ENCODE measurements at places on chromosomes 4 and X.
A peak's percentile ranks its signal among the peaks of the same experiment; 100 is the strongest.

- DNase-seq = peak; percentile 9
Observed at GRCh38 chr4:54746218-54746617, 88.5 kb downstream of the KIT start.

DNA sequence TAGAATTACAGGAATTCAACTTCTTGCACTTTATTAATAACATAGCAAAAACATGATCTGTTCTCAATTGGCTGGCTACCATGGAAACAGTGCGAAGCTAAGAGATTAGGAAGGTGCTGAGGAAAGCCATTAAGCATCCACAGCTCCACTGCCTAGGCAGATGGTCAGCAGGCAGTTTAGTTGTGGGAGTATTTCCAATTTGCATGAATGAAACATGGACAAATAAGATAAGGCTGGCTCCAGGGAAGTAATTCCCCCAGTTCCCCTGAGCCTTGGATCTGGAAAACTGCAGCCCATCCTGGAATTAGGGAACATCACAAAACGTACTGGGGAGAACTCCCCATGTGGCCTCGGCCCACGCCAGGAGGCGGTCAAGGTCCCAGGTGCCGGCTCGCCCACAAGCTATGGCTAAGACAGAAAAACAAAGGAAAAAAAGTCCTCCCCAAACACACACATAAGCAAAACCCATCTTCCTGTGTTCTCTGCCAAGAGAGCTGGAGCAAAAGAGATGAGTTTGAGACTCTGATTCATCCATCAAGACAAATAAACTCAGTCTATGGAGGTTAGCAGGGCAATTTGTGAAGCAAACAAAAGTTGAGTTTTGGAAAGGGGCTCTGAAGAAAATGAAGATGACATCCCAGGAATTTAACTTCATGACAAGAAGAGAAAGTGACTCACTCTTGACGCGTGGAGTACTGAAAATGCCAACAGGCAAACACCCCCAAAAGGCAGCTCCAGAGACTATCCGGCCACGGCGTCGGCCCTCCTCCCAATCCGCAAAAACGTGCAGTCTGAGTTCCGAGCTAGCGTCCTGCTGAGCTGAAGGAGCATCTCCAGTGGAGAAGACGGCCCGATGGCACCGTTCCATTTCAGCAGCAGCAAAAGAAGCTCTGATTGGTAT lies 45.1 kb downstream of the IGFBP7 start:
- DNase-seq = no peak

GRCh38 chrX:39416547-39417260 lies 615.4 kb downstream of the MID1IP1 start:
- no peak for DNase-seq

DNA sequence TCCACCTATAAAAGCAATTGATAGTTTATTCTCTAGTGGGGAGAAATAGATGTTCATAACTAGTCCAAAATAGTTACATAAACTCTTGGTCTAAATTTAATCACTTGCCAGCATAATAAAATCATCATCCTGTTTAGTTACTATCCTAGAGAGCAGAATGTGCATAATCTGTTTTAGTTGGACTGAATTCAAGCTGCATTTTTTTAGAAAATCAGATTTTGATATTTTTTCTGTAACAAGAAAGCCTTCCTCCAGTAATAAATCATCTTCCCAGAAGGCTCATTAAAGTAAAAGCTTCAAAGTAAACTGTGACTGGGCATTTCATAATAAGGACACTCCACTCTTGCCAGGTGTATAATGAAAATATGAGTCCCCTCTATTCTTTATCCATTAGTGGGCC lies 453.1 kb downstream of the TRAM1L1 start:
- no peak for DNase-seq

GRCh38 chrX:69015156-69015555 lies 150.1 kb downstream of the PJA1 start:
- no peak for DNase-seq

- no peak for DNase-seq
Observed at GRCh38 chrX:68421636-68422035, 11.7 kb downstream of the OPHN1 start.

GRCh38 chr4:109046471-109047201 lies 255.8 kb downstream of the COL25A1 start:
- no peak for DNase-seq

GRCh38 chr4:138262030-138262429 lies 19.9 kb upstream of the SLC7A11 start:
- no peak for DNase-seq

DNA sequence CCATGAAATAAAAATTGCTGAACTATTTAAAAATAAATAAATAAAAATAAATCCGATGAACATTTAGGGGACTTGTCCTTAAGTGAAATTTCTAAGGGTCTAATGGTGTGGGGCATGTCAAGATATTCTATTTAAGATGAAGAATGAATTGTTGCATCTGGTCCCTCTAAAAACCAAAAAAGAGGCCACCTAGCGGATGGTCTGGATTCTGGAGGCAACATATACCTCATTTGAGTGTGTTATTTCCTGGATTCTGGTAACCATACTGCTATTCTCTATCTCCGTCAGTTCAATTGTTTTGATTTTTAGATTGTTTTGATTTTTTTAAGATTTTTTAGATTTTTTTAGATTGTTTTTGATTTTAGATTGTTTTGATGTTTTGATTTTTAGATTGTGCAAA lies 28.3 kb downstream of the AGTR2 start:
- DNase-seq = no peak

DNA sequence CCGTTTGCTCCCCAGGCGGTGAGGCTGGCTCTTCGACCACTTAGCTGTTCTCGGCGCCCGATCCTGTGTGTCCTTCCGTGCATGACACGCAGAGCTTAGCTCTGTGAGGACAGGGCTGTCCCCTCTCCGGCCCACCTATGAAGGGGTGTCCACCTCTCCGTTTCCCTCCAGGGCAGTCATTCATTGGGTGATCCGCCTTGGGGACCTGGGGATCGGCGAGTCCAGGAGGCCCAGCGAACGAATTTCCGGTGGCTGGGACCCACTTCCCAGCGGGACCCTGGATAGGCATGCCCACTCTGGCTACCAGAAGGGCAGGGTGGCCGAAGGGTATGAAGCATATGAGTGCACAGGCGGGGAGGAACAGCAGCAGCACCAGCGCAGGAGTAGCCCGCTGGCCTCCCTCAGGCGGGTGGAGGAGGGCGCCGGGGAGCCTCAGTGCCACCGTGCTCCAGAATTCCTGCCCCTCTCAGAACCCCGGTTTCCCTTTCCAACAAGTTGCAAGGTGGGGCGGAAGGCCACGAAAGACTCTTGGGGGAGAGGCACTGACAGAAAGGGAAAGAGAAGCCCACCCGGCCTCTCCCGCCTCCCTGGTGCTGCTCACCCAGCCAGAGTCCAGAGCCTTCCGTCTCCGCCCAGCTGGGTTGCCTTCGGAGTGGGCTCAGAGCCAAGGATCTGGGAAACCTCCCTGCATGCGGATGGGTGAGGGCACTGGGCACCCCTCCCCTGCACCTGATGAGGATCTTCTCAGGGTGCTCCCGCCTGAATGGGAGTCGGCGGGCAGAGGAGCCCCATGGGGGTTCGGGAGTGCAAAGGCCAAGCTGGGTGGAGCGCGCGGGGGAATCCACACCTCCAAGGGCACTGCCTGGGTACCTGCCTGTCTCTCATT lies 8.6 kb downstream of the HMX1 start:
- no peak for DNase-seq

DNA sequence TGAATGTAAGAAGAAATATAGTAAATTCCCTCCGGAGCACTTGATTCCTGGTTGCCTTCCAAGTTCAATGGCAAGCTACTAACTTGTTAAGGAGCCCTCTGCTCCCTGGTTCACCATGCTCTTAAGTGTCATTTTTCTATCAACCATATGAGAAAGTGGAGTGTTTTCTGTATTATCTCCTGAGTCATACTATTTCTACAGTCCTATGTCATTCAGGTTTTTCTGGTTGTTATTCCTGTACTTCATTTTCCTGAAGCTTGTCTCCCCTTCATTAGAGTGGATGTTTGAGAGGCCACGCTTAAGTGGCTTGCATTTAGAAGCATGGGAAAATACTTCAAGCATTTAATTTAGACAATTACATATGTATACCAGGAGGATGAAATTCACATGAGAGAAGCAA lies 14.7 kb upstream of the EPGN start:
- DNase-seq = no peak

- no peak for DNase-seq
Observed at GRCh38 chr4:182346675-182347375, 103.6 kb downstream of the TENM3 start.

GRCh38 chr4:177427192-177427591 lies 15.0 kb downstream of the AGA start:
- DNase-seq = no peak

GRCh38 chr4:32985256-32985655 lies 2265.1 kb downstream of the PCDH7 start:
- no peak for DNase-seq

DNA sequence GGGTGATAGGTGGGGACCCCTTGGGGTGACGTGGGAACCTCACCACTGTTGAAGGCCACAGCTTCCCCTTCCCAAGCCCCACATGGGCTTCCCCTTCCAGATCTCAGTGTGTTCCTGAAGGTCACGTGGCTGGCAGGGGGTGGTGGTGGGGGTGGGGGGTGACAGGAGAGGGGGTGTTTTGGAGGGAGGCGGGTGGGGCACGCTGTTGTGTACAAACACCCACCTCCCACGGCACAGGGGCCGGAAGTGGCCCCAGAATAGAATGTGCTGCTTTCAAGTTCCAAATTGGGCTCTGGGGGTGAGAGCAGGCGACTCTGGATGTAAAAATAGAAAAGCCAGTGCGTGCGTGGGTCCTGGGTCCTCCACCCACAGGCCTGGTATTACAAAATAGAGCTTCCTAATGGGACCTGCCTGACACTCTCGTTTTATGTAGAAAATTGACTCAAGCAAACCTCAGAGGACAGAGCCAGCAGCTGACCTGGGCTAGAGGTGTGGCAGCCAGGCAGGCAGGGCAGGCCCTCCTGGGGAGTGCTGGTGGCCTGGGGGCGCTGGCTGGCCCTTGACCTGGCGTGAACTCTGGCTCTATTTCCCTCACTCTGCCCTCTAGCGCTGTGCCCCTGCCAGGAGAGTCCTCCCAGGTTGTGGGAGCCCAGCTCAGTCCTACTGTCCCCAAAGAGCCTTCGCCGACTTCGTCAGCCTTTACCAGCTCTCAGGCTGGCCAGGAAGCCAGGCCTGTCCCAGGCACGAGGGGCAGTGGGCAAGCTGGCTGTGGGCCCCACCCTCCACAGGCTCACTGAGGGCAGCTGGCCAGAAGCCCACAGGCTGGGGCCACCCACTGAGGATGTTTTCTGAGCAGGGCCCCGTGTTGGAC lies 5.4 kb upstream of the SH3BP2 start:
- DNase-seq = peak; percentile 55

GRCh38 chr4:42489095-42489494 lies 91.8 kb downstream of the SHISA3 start:
- DNase-seq = no peak

GRCh38 chr4:185017964-185018772 lies at the start of gene HELT:
HELT (plus strand) TSS chr4:185018490; CDS start chr4:185018929, 439 bp downstream.
- no peak for DNase-seq

GRCh38 chrX:124501586-124501985 lies 155.2 kb downstream of the SH2D1A start:
- DNase-seq = no peak

DNA sequence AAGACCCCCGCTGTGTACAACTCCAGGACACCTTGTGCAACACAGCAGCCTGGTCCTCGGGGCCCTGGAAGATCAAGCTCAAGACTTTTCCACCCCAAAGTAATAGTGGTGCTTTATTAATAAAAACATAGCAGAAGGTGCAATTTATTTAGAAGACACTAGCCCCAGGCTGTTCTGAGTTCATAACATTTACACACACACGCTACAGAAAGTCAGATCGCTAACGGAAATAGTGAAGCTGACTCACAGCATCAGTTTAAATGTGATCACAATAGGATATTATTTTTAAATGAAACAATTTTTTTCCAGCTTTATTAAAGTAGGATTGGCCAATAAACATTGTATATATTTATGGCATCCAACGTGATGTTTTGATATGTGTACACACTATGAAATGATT lies 141.0 kb downstream of the STK32B start:
- DNase-seq = no peak

DNA sequence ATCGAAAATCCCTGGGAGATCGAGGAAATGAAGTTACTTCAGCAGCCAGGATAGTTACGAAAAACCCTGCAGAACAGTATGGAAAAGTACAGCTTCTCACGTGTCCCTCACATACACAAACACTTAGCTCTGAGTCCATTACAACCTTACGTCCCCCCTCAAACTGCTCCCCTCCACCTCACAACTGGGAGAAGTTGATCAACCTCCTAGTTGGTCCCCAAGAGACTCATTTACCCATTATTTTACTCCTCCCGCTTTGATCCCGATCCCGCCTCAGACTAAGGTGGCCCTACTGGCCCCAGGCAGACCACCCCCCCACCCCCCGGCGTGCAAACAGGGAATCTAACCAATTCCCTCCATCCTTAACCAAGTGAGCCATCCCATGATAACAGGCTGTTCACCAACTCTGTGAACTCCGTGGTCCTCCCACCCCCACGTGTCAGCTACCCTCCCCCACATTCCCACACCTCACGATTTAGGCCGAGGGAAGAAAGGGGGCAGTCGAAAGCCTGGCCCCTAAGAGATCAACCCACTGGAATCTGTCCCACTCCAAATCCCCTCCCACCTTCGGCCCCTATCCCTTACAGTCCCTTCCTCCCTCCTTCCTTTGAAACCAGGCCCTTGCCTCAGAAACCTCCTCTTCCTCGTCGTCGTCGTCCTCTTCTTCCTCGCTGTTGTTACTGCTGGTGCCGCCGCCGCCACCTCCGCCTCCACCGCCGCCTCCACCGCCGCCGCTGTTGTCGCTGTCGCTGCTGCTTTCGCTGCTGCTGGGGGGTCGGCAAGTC lies 755 bp downstream of the ANKRD17 start:
- DNase-seq = no peak

DNA sequence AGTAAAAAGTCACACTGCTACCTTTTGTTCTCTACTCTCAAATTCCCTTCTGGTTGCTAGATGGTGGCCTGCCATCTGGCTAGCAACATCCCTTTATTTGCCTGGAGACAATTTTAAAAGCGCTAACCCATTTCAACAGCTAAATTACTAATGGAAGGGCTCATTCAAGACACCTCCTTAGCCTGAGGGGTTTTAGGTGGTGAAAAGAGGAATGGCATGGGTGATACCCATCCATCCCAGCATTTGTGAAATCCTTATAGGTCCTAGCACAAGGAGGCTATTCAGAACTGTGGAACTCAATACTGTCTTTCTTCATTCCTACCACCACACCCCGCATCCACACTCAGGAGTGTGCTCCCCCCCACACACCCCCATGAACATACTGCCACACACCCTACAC lies 33.5 kb downstream of the ARHGEF9 start:
- no peak for DNase-seq

DNA sequence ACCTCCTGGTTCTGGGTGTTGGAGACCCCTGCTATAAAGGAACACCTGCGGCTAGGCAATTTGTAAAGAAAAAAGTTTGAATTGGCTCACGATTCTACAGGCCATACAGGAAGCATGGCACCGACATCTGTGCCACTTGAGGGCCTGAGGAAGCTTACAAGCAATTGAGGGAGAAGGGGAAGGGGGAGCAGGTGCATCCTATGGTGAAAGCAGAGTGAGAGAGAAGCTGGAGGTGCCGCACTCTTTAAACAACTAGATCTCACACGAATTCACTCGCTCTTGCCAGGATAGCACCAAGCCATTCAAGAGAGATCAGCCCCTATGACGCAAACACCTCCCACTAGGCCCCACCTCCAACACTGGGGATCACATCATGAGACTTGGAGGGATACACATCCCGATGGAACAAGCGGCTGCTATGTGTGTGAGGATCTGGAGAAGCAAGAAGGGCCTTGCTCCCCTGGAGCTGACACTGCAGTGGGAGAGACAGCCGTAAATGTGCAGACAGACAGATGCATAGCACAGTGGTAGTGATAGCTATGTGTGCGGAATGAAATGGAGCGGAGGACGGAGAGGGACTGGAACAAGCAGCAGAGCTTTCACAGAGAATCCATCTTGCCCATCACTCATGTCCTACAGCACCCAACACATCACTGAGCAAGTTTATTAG lies 60.7 kb upstream of the HELT start:
- DNase-seq = no peak

Measured in T-helper 2 cell treated with Interferon-gamma antibody and Interleukin-4, amounts not matched to agents 5 μg/mL and 100 μg/mL, for 36 hours (primary cell).